ENCODE measurements at places on chromosomes 2 and 18. TPM values are rescaled to one million over a fixed set of nuclear protein-coding genes. Genes with fewer than 3 reads are reported as not detected.

DNA sequence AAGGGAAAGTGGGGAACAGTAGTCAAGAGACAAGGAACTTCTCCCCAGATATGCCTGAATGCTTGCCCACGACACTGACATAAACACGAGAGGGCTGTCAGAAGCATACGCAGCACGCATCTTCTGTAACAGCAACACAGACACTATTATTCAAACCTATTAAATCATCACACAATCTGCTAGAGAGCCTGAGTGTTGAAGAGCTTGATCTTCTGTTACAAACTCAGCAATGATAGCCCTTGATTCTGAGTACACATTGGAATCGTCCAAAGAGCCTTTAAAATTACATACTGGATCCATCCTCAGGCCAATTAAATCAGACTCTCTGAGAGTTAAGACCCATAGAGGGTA lies 111.6 kb downstream of the ZNF521 start:
- DNase-seq: no peak

- DNase-seq: no peak
These were observed 6.0 kb upstream of the SLC35F6 start for GRCh38 chr2:26757873-26758789.

- no peak for DNase-seq
These were observed 84.2 kb upstream of the SEC11C start for GRCh38 chr18:59055345-59056032.

DNA sequence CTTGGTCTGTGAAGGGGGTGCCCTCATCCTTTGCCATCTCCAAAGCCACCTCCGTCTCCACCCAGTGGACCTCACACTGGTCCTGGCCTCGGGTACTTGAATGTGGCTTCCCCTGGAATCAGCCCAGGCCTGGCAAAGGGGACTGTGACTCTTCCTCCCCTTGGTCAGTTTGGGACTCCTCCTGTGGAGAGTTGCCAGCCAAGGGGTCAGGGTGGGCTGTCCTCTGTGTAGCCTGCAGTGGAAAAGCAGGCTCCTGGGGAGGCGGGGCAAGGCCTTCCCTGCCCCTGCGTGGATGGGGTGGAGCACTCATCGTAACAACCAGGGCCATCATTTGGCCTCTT lies 59.8 kb downstream of the INHBB start:
- no peak for DNase-seq

GRCh38 chr2:126776692-126777619 lies 121.0 kb downstream of the GYPC start:
- peak; percentile 89 for DNase-seq

DNA sequence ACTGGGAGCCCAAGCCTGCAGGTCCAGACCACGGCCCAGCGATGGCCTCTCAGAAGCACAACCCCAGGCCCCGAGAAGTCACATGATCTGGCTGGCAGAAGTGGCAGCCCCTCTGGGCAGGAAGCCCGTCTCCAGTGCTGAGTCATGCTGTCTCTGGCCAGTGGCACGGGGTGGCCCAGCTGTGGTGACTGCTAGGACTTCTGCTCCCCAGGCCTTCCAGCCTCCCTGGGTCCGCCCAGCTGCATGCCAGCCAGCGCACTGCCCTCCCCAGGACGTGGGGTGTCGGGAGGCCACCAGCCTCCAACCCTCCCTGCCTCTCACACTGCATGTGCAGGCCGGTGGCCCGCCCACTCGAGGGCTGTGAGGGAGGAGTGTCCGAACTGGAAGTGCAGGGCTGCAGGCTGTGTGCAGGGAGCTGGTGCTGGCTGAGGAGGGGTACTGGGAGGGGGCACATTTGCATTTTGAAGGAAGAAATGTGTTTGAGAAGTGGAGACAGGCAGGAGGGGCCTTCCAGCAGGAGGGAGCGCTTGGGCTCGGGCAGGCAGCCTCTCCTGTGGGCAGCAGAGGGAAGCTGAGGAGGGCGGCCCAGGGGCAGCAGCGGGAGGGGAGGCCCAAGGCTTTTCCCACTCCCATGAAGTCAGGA lies 17.0 kb upstream of the HPCAL1 start:
- DNase-seq: peak; percentile 90

DNA sequence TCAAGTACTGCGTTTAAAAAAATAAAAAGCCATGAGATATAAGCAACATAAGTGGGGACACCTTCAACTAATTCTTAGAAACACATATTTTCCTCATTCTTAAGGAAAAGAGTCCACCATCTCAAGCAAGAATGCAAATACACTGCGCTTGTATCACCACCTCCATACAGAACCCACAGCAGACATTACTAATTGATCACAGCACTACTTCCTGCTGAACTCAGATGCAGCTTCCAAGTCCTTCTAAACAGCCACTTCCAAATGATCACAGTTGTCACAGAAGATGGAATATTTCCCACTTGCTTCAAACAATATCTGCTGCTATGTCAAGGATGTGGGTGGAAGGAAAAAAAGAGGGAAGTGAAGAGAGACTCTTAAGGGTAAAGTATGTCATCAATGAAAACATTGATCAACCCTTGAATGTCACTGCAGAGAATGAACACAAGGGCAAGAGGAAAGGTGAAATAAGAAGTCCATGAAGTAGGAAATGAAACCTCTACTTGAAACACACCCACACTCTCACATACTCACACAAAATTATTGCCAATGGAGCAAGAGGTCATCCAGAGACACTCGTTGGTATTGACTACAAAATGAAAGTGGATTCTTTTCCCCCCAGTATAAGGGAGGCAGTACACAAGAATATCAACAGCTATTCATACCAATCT lies 22.1 kb downstream of the TGFA start:
- no peak for DNase-seq

The GREB1 gene
- 11.4 TPM for total RNA-seq

The LDLRAD4 gene
- 29.6 TPM for total RNA-seq

The IL1R2 gene
- 1.3 TPM for total RNA-seq
